ENCODE measurements at places on chromosomes 7 and 10.

GRCh38 chr10:79299397-79300241 is 47.6 kb upstream of the PPIF start:
- no peak for DNase-seq

- DNase-seq: no peak
Measured at GRCh38 chr10:91672021-91672608, 39.2 kb upstream of the PPP1R3C start.

DNA sequence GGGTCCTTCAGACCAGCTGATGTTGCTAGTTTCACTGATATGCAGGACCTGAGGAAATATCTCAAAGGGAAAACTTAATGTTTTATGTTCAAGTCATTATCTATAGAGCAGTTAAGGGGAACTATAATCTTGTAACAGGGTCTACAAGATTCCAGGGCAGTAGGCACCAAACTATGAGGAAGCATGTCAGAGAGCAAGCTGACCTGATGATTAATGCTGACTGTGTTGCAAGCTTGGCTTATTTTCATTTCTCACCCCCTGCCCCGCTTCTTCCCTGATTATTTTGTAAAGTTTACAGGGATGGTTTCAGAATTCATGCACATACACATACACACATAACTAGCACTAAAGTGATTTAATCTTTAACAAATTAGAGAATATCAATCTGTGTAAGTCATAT is 84.3 kb upstream of the CACNA2D1 start:
- no peak for DNase-seq

- DNase-seq: no peak
Measured at GRCh38 chr7:159033956-159034355, 110.7 kb downstream of the VIPR2 start.

DNA sequence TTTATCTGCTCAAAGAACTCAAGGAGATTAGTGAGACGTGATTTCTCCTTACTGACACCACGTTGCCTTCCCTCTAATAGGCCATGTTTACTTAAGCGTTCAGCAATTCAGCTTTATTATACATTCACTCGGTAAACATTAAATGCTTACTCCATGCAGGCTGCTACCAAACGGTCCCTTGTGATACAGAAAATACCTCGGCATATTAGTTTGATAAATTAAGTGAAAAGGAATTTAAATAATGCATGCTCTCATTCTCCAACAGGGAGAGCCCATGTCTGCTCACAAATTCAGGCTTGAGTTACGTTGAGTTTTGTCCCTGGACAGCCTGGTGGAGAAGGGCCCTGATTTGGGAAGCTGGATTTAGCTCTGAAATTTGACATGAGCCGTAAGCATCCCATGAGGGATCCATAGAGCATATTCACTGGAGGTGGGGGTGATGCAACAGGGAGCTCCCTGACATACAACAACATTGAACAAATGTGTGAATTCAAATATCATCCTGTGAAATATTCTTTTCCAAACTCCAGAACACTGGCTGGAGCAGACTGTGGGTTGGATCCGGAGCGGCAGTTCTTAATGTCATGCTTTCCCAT is 86.3 kb downstream of the TBXAS1 start:
- DNase-seq: no peak

DNA sequence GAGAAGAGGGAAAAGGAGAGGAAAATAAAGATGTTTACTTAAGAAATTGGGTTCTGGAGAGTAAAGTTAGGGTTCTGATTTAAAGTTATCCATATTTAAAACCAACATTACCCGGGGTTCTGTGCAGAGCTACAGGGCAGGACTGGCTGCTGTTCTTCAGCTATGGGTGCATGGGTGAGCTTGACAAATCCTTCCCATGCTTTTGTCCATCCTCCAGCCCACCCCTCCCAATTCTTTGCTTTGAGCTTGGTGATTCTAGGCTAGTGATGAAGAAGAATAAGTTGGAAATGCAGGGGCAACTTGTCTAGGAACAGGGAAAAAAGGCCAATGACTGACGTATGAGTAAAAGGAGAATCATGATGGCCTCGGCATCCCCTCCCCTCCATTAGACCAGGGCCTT is 636.0 kb downstream of the LRMDA start:
- DNase-seq: no peak

GRCh38 chr10:112793202-112793921 is 156.7 kb upstream of the TCF7L2 start:
- DNase-seq: no peak

- DNase-seq: no peak
Measured at GRCh38 chr10:119775529-119775928, 49.7 kb downstream of the INPP5F start.

DNA sequence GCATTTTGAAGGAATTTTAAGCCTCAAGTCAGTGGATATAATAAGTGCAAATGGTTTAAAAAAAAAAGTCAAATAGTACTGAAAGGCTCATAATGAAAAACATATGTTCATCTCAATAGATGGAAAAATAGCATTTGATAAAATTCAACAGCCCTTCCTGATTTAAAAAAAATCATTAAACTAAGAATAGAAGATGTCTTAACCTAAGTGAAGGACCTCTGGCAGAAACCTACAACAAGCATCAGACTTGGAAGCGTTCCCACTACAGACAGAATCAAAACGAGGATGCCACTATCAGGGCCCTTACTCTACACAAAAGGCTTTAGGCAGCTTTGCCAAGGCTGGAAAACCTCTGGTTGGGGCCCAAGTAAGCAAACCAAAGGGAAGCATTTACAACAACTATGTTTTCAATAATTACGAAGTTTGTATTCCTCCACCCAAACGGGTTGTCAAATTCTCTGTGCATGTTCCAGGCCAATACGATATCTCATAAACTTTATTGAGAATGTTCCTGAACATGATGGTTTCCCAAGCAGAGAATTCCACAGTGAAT is 45.1 kb downstream of the CYTH3 start:
- no peak for DNase-seq

GRCh38 chr7:33448035-33448434 is 318.7 kb downstream of the BBS9 start:
- DNase-seq: no peak

DNA sequence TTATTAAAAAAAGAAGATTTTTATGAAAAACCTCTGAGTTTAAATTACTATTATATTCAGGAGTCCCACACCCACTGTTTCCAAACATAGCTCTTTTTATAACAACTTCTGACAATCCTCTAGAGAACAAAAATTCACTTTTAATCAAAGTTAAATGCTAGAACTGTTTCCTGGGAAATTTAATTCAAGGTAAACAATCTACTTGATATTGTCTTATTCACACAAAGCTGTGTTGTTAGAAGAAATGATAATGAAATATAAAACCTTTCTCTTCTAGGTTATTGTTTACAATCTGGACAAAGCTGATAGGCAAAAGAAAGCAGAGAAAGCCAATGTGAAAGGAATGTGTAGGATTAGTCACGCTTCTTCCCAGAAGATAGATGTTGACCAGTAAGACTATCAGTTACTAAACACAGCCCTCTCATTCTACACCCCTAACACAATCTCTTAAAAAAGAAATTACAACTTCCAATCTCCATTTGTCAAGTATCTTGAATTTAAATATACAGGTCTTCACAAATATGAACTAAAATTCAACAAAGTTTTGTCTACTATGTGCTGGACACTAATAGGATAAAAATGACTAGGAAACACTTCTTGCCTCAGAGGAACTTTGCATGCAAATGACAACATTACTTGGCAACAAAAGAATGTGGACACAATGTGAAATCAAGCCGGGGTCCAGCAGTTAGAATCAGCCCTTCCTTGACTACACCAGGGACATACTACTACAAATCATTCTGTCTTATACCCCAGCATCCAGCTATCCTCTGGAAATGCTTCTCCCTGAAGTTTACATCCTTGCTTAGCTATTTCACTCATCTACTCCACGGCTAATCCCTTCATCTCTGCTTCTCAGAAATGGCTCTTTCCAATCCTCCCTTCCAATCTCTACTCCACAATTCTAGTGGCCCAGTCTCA is 123.7 kb downstream of the IMMP2L start:
- no peak for DNase-seq

DNA sequence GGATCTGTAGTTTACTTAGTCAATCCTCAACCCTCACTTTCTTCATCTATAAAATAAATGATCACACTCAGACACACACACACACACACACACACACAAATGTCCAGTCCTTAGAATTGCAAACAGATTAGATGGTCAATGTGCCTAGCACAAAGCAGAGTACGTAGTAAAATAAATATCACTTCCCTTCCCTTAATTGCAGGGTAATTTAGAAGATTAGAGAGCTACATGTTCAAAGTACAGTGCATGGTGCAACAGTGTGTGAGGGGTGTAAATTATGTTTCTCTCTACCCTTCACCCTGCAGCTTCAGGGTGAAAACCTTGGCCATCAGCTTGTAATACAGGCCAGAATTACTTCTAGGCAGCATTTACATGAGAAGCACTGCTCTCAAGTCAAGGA is 187.0 kb upstream of the GHITM start:
- DNase-seq: no peak

DNA sequence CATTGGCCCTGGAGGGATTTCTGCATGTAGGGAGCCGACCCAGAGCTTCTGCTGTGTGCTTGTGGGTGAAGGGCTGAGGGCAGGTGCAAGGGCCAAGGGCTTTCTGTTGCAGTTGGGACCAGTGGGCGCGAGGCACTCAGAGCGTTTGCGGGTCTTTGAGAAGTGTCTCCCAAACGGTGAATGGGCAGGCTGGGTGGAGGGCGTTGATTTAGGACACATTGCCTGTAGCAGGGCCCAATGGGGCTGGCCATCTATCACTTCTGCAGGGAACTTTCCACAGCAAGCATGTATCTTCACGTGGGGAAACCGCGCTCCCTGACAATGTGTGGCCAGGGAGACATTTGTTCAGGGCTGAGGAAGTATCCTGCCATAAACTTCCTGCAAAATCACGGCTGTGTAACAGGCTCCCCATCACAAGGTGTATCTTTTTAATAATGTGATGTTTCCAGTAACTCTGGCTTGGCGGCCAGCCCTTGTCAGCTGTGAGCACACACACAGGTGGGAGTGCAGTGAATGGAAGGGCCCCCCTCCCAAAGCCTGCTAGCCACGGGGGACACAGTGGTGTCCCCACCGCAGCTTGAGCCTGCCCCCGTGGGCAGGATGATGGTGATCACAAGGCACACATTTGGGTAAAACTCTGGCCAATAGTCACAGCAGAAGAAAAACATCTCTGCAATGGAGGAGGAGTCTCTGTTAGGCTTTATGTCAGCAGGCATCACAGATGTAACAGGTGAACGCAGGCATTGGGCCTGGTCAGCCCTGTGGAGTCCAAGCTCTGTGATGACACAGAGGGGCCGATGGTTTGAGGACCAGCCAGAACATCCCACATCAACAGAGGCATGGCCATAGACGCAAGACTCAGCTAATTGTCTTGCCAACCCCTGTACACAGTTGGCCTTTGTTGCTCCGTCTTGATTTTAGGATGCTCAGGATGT is 84.3 kb downstream of the GLRX3 start:
- no peak for DNase-seq

DNA sequence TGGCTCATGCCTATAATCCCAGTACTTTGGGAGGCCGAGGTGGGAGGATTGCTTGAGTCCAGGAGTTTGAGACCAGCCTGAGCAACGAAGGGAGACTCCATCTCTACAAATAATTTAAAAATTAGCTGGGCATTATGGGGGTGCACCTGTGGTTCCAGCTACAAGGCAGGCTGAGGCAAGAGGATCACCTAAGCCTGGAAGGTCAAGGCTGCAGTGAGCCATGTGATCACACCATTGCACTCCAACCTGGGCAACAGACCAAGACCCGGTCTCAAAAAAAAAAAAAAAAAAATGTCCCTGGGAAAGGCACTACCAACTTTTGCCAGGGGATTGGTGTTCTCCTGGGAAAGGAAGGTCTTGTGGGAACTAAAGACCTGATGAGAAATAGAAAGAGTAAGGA is 134.2 kb upstream of the AUTS2 start:
- no peak for DNase-seq

DNA sequence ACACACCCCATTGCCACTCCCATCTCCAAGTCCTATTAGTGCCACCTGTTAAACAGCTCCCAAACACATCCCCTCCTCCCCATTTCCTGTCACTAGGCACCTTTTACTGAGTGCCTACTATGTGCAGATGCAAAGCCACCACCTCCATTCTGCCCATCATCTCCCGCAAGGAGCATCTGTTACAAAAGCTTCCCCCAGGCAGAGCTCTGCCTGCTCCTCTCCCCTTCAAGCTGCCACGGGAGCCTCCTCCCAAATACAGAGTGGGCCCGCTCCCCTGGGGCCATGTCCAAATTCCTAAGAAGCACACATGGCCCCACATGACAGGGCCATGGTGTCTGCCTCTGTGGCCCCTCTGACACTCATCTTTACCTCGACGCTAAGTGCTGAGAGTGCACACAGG is 149.7 kb downstream of the OAT start:
- no peak for DNase-seq

DNA sequence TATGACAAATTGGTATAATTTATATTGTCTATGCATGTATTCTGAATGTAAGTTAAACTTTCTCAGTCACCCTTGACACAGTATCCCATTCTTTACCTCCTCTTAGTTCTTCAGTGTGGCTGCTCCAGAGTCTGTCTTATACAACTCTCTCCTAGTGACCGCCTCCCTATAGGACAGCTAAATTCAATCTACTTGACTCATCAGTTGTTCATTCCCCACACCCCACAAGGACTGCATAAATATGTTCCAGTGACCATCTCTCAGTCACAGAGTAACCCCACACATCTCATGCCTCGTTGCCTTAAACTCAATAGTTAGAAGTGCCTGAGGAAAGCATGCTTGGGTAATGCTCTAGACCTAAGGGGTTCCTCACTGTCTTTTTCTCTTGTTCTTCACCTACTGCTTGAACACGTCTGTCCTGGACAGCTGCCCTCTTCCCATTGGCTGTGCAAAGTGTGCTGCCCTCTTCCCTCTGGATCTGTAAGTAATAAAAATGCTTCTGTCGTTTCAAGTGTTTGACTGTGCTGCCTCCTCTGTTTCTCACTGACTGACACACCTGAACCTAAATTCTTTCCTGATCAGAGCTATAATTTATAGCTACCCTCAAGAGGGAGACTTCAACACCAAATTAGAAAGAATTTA is 494.6 kb upstream of the GRM3 start:
- DNase-seq: no peak

- no peak for DNase-seq
Measured at GRCh38 chr10:114732931-114733330, 74.9 kb upstream of the ABLIM1 start.

DNA sequence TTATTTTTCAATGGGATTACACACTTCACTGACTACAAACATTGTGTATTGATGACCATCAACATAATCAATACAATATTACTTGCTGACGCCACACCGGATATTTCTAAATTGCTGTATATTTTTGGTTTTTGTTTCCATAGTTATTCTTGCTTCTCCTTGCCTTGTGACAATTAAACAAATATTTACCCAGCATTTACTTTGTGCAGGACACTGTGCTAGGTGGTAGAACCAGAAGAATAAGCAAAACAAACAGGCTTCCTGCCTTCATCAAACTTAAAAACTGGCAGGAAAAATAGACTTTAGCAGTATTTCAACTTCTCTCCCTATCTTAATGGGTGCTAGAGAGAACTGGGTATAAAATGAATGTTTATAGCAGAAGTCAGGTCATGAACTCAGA is 50.6 kb downstream of the ZNF277 start:
- DNase-seq: no peak

- DNase-seq: no peak
Measured at GRCh38 chr10:35493196-35494118, 111.7 kb upstream of the GJD4 start.
